CD4-positive, alpha-beta memory T cell (primary cell): ENCODE measurements at places on chromosomes 13 and 19. TPM values are rescaled to one million over a fixed set of nuclear protein-coding genes. Genes with fewer than 3 reads are reported as not detected.

GRCh38 chr13:42474954-42475353, 99.0 kb upstream of the TNFSF11 start:
- DNase-seq, result peak; percentile 45

- no peak for DNase-seq
Observed at GRCh38 chr13:72469906-72470305, 257.5 kb downstream of the MZT1 start.

Gene AMER2
- not detected for polyA plus RNA-seq

Gene ACER1
- 0.90 TPM for polyA plus RNA-seq

DNA sequence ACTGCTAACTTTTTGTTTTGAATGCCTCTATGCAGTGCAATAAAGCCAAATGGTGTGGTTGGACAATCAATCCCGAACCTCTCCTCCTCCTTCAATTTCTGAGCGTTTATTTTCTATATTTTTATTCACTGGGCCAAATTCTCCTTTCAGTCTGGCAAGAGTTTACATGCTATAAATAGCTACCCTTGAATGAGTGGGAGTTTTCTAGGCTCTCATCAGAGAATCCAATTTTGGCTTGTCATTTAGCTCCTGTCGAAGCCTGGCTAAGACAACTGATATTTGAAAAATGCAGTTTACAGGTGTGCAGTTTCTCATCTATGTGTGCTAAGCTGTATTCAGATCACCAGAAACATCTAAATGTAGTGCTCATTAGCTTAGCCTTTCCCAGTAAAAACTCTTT, 61.8 kb downstream of the OLFM4 start:
- DNase-seq, result no peak
